Activated CD4-positive, alpha-beta T cell treated with anti-CD3 and anti-CD28 coated beads for 36 hours (primary cell): ENCODE measurements at places on chromosomes 3 and 15.

DNA sequence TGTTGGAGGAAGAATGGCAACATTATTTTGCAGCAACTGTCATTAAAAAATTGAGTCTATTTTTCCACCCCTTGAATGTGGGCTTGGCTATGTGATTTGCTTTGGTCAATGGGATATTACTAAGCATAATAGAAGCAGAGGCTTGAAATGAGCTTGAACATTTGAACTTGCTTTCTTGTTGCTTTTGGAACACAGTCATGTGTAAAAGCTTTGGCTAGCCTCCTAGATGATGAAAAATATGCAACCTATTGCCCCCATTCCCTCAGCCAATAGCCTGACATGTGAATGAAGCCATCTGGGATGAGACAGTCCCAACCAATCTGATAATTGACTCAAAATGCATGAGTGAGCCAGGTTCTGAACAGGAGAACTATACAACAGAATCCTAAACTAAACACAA is 78.4 kb downstream of the PLSCR2 start:
- DNase-seq, result no peak

DNA sequence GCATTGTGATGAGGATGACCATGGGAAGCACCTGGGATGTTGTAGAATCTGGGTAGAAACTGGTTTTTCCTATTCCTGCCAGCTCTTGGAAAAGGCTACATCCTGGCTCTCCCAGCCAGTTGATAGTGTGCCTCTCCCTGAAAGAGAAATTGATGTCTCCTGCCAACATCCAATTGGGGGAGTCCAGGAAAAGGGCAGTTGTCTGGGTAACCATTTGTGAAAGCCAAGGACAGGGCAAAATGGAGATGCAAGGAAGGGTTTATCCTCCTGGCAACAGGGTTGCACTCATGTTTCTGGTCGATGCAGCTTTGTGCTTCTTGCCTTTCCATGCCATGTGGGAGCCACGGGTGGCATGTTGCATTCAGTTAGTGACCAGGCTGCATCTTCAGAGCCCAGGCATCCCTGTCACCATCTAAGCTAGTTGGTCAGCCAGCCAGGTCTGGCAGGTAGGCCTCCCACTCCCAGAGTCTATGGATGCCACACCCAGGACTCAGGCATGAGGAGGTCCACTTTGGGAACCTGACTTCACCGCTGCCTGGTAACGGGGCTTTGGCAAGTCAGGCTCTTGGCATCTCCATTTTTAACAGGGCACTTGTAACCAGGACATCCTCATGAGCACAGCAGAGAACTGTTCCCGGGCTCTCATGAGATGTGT is 153.5 kb downstream of the DNAJB8 start:
- no peak for DNase-seq

DNA sequence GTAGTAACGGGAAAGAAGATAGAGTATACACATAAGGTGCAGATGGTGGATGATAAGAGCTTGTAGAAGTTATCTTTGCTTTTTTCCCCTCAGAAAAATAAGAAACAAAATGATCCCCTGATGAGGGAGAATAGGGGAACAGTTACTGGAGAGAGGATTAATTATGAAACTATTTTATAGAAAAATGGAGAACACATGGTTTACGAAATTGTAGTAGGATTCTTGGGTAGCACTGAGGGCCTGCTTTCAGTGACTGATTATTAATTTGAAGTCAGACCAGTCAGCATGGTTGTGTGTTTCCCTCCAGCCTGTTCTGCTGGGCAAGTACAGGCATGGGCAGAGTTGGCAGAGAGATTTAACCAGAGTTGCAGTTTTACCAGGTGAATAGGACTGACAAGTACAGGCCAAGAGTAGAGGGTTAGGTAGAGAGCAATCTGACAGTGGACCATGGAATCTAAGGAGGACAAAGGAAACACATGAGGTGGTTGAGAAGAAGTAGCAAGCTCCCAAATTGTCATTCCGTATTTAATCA is 5.9 kb downstream of the SLC49A4 start:
- no peak for DNase-seq

DNA sequence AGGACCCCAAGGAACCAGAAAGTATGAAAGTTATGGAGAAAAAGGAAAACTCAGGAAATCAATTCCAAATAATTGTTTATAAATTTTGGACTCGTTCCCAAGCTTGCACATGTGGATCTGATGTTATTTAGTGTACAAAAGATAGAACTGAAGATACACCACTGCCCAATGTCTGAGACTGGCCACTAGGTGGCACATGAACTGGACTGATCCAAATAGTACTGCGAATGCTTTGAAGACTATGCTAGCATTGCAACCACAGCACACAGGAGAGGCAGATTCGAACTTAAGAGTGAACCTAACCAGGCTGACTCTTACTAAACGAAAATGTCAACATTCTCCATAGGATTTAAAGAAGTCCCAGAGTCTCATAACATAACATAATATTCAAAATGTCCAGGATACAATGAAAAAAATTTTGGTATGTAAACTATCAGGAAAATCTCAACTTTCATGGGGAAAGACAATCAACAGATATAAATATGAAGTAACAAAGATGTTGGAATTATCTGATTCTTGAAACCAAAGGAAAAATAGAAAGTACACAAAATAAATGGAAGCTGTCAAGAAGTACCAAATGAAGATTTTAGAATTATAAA is 596.7 kb downstream of the FGF12 start:
- DNase-seq, result peak; percentile 35

GRCh38 chr3:27079427-27080257 is 289.5 kb downstream of the NEK10 start:
- DNase-seq, result no peak

DNA sequence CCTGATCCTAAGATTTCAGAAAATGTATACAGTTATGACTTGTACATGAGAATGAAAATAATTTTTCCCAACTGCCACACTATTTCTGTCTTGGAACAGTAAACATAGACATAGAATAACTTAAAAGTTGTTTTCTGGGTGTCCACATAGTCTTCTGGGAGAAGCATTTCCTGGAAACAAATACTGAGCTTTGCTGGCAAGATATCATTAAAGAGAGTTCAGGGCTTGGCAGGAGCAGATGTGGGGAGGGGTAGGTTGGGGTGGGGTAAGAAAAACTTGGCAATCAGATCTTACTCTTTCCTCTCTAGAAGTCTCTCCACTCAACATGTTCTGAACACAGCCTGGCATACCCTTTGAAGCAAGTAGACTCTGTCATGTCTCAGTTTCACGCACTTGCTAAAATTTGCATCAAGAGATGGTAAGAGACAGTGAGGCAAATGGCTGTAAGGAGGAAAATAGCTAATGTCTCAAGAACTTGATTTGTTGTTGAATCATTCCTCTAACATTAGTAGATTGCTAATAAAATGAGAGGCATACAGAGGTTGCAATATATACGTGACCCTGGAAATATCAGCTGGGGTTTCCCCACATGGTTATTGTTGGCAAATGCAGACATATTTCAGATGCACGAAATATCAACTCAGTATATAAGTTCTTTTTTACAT is 27.3 kb upstream of the ABI3BP start:
- no peak for DNase-seq

DNA sequence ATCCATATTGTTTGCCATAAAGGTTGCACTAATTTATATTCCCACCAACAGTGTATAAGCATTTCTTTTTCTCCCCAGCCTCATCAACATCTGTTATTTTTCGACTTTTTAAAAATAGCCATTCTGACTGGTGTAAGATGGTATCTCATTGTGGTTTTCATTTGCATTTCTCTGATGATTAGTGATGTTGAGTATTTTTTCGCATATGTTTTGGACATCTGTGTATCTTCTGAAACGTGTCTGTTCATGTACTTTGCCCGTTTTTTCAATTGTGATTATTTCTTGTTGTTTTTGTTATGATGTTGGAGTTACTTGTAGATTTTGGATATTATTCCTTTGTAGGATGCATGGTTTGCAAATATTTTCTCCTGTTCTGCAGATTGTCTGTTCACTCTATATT is 46.5 kb downstream of the TP63 start:
- no peak for DNase-seq

DNA sequence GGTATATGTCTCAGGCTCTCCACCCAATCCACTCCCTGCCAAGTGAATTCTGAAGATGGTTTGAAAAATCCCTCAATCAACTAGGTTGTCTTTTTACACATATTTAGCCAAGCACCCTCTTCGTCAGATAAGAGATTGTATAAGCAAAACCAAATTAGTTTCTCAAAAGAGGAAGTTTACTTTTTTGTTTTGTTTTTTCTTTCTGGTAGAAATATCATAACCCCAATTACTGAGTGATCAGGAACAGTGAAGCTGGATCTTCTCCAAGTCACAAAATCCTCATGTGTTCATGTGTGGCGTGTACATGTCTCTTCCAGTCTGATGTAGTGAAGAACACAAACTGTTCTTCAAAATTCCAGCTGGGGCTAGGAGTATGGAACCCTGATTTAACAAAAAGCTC is 180.6 kb downstream of the FOXP1 start:
- no peak for DNase-seq

GRCh38 chr3:23944007-23944783 is 891 bp upstream of the NR1D2 start:
- DNase-seq, result no peak

DNA sequence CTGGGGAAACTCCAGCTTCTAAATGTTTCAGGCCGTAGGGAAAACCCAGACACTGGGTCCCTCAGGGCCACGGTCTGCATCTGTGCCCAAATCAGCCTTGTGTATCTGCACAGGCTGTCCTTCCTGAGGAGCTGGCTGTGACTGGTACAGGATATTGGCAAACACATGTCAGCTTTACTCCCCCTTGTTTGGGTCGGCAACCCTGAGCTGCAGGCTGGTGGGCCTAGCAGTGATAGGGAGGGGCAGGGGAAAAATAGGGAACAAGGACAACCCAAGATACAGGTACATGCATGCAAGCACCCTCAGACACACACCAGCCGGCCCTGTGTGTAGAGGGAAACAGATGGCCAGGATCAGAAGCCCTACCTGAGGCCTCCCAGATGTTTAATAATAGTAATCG is 28.7 kb upstream of the HCN4 start:
- no peak for DNase-seq

DNA sequence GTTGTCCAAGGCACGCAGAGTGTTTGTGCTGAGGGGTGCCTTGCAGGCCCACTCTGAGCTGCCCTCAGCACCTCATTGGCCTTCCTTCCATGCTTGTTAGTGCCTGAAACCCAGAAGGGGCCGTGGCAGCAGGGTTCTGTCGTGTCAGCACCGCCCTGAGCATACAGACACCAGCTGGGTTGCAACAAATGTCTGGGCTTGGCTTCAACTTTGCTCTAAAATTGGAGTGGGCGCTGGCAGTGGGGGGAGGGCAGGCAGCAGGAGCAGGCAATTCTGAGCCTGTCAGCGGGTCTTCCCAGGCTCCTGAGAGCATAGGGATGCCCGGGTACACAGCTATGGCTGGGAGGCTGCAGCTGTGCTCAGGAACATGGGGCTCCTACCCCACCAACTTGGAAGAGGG is 464.3 kb downstream of the EPHA3 start:
- DNase-seq, result no peak

- DNase-seq, result no peak
These were observed 16.9 kb downstream of the ANPEP start for GRCh38 chr15:89797678-89798201.

DNA sequence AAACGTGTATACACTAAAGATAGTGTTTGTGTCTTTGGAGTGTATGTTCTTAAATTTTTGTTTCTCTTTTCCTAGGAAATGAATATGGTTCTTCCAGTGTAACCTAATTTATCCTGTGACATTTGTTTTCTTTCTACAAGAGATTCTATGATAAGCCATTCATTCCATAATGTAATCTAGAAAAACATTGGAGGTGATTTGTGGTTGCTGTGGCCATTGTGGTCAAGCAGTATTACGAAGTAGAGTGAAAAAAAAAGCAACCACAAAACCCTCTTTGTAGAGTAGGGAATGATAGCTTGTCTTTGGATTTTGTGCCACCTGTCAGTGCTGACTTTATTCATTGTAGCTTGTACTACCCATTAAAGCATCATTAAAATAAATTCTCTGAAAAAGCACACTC is 1209.6 kb downstream of the ZPLD1 start:
- no peak for DNase-seq

DNA sequence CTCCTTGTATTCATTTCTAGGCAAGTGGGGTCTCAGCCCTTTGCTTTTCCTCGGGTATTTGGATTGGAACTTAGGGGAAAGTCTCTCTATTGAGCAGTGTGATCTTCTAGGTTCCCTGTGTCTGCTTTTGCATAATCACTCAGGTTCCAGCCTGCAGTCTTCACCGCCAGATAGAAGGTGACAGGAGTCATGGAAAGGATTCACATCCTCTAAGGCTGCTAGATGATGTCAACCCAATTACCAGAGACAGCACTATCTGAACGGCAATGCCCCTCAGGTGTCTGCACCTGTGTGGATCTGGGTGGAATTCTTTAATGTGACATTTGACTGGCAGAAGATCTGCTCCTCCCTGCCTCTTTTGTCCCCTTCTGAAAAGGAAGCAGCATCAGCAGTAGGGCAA is 177.7 kb downstream of the P3H2 start:
- DNase-seq, result no peak

DNA sequence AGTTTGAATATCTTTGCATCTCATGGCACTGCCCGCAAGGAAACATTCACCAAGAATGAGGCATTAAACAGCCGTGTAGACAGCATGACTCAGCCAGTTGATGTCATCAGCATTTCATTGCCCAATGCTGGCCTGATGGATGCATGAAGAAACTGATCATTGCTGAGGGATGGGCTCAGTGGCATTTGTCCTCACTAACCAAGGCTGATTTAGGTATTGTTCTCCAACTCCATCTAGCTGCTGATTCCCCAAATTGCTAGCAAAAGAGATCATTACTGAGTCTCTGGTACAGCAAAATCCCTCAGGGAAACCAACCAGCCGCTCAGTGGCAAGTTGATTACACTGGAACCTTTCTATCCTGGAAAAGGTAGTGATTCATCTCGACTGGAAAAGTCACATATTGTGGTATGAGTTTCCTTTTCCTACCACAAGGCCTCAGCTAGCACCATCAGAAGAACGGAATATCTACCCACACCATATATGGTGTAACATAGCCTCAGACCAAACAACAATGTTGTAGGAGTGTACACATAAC is 186.5 kb upstream of the GAP43 start:
- peak; percentile 7 for DNase-seq

GRCh38 chr3:163779396-163780344 is 1298.6 kb downstream of the SI start:
- no peak for DNase-seq
